Activated CD8-positive, alpha-beta T cell treated with anti-CD3 and anti-CD28 coated beads for 36 hours (primary cell): ENCODE measurements at places on chromosomes 11 and 22. TPM values are rescaled to one million over a fixed set of nuclear protein-coding genes. Genes with fewer than 3 reads are reported as not detected.

GRCh38 chr11:68164437-68164836 lies 43.2 kb upstream of the CHKA start:
- DNase-seq, result no peak

DNA sequence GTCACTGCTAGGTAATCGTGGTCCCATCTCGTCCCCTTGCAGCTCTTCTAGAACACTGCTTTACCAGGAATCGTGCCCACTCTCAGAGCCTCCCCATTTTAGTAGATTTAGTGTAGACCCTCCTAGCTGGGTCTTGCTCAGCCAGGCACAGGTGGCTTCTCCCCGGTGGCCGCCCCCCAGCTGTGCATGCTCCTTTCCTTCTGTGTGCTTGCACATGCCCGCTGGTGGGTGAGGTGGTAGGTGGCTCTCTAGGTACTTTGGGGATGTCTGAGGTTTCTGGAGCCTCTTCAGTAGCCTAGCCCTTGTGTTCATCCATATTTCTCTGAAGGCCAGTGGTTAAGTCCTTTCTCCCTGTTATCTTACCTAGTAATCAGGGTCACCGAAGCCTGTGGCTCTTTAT lies 5.6 kb downstream of the TUB start:
- no peak for DNase-seq

GRCh38 chr11:64384981-64385944 lies 26.3 kb downstream of the RPS6KA4 start:
- no peak for DNase-seq

- peak; percentile 80 for DNase-seq
These were observed 29.6 kb downstream of the RTN4R start for GRCh38 chr22:20238536-20238900.

GRCh38 chr22:36374603-36375024 lies 13.2 kb downstream of the MYH9 start:
- DNase-seq, result peak; percentile 88

- peak; percentile 67 for DNase-seq
These were observed 138.2 kb upstream of the MTMR2 start for GRCh38 chr11:96062134-96062533.

DNA sequence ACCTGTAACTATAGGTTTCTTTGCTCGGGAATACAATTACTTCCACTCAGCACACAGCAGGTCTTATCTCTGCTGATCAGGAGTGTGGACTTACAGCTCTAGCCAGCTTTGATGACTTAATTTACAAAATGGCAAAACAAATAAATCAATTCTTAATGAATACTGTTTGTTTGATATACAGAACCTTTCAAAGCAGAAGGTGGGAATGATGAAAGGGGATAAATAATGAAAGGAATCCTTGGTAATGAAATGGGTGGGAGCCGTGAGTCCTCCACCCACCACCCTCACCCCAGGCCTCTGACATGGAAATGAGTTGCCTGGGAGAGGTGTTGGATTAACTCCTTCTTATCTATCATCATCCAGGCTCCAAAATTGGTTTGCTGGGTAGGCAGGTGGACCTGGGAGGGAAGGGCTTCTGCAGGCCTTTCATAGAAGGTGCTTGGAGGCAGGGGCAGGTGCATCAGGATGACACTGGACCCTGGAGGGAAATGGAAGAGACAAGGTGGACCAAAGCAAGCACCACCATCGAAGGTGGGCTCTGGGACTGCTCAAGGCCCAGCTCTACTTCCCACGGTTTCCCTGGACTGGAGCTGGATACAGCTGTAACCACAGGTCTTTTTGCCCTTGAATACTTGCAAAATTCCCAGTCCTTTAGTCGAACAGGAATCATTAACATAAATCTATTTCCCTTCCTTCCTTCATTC lies 23.0 kb downstream of the POU2AF1 start:
- no peak for DNase-seq

GRCh38 chr11:6695377-6695776 lies 12.2 kb upstream of the MRPL17 start:
- DNase-seq, result peak; percentile 26

DNA sequence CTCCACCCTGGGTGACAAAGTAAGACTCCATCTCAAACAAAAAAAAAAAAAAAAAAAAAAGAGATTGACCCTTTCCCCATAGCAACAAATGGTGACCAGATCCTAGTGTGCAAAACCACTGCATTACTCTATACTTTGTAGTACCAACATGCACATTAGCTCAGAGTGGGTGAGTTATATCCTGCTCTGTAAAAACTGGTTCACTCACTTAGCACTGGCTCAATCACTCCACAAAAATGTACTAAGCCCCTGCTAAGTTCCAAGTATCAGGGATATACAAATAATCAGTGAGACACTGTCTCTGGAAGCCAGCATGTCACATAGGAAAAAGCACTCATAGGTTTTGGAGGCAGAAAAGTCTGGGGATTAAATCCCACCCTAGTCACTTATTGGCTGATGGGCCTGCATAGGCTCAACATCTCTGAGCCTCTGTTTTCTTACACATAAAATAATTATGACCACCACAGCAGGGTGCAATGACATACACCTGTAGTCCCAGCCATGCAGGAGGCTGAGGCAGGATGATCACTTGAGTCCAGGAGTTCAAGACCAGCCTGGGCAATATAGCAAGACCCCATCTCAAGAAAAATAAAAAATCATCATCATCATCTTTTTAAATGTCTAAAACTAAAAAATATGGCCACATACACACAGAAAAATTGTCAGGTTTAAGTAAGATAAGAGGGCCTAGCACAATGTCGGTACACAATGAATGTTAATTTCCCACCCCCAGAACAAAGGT lies 11.9 kb downstream of the FAM168A start:
- no peak for DNase-seq

GRCh38 chr11:133403900-133404299 lies 128.4 kb downstream of the OPCML start:
- DNase-seq, result peak; percentile 10

DNA sequence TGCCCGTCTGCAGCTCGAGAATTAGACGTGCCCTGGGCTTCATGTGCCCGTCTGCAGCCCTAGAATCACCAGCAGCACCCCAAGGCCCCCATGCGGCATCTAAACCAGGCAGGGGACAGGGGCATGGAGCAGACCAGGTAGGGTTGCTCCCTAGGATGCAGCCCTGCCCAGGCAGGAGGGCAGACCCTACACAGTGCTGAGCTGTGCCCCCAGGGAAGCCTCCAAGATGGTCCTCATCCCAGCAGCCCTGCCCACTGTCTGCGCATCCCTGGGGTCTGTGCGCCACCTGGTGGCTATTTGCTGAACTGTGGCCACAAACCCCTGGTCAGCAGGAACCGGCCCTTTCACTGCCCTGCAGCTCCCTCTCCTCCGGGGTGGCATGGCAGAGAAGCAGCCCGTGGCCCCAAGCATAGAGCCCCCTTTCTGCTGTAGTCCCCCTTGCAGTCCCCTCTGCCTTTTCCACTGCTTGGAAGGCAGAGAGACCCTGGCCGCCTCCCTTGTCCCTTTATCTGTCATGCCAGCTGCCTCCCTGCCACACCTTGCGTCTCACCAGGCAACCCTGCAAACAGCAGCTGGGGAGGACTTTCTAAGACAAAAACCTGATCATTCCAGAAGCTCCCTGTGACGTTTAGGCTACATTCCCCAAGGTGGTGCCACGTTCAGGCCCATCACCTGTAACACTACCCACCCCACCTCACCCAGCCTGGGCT lies 86.6 kb downstream of the KCNQ1 start:
- peak; percentile 78 for DNase-seq

DNA sequence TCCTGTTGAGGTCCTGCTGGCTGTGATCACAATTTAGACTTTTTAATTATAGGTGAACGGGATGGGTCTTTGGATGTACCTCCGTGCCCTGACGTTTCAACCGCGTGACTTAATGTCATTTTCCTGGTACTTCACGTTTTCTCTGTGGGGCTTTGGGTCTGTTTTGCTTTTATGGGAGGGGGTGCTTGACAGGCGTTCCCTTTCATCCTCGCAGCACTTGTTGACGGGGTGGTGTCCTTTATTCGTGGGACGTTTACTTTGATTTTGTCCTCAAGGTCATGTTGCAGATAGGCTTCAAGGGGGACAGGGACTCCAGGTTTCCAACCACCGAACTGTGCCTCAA lies 994 bp downstream of the PPP6R3 start:
- peak; percentile 19 for DNase-seq

DNA sequence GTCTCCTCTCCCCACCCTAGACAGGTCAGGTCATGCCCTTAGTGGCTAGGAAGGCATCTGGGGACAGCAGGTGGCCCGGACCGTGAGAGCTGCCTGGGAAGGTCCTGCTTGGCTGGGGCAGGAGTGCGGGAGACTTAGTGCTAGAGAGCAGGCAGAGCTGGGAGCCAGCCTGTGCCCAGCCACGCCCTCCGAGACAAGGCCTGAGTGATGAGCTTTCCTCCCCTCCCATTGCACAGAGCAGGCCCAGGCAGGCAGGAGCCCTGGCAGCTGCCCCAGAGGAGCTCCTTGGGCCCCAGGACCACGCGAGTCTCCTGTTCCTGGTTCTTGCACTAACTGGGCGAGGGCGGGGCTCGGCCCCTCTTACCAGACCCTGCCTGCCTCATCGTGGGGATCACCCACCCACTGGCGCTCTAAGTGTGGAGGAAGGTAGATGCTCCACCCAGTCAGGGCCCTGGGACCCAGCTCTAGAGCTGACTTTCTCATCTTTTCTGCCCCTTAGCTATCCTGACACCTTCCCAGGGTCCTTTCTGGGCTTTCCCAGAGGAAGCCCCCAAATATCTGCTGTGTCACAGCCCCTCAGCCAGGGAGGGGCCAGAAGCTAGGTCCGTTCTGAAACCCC lies 44.9 kb downstream of the MACROD1 start:
- DNase-seq, result no peak

GRCh38 chr11:119476666-119477331 lies 53.8 kb upstream of the THY1 start:
- DNase-seq, result no peak

- DNase-seq, result no peak
These were observed 16.7 kb downstream of the BCL9L start for GRCh38 chr11:118908901-118909618.

DNA sequence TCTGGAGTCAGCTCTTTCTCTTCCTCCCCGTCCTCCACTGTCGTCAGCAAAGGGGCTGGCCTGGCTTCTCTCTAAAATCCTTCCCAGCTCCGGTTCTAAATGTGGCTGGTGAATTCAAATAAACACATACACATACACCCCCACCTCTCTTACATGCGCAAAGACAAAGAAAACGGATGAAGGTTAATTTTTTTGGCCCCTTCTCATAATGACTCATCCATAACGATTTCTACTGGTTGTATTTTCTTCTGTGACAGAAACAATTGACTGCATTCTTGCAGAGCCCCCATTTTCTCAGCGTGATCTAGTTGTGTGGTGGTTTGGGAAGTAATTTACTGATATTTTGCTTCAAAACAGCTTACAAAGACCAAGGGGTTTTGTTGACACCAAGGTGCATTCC lies 130.0 kb upstream of the NTM start:
- no peak for DNase-seq

GRCh38 chr11:11416917-11417316 lies 63.9 kb upstream of the CSNK2A3 start:
- no peak for DNase-seq

DNA sequence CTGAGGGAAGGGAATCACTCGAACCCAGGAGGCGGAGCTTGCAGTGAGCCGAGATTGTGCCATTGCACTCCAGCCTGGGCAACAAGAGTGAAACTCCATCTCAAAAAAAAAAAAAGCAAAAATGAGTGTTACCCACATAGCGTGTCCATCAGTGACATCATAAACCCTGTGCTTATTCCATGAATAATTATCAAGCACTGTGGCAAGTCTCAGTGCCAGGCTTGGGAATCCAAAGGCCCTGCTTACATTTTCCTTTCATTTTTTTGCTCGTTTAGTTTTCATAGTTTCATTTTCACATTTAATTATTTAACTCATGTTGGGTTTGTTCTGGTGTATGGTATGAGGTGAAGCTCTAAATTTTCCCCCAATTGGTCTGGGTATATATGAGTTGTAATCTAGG lies 46.5 kb downstream of the NEU3 start:
- no peak for DNase-seq

- peak; percentile 72 for DNase-seq
These were observed at the start of gene BCO2 for GRCh38 chr11:112174789-112175598. Gene BCO2 (plus strand): TSS chr11:112175512. CDS start chr11:112175602, 90 bp downstream.

GRCh38 chr11:124036666-124037065 lies 4.5 kb downstream of the OR10G7 start:
- no peak for DNase-seq

DNA sequence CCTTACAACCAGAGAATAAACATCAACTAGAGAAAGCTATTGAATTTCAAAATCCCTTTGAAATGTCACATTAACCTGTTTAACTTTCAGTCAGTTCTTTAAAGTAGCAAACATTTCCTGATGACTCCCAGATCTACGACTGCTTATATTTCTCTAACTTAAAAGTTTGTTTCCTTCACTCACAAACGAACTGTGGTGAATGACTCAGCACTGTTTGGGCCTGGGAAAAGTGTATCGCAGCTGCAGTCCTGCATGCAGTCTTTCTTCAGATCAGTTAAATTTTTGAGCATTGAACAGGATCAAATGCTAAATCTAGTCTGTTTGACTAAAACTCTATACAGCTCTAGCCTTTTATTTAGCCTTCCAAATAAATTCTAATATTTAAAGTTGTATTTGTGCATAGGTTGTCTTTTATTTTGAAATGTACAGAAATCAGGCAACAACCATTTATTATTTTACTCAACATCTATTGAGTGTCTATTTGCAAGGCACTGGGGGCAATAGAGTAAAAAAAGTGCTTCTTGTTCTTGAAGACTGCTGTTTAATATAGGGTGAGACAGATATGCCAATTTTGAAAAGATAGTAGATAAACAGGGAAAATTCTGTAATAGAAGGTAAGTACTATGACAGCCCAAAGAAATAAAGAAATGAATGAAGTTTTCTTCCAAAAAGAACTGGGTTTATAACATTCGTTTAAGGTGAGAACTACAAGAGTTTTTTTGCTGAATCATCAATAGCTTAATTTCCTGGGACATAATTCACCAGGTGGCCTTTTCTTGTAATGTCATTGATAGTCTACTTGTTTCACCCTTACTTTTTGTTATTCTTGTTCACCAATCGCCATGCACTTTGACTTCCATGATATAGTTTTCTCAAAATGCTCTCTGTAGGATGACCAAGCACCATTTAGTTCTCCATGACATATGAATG lies 235.4 kb downstream of the METTL15 start:
- no peak for DNase-seq

GRCh38 chr22:32353292-32353691 lies 4.4 kb upstream of the RFPL3 start:
- no peak for DNase-seq

DNA sequence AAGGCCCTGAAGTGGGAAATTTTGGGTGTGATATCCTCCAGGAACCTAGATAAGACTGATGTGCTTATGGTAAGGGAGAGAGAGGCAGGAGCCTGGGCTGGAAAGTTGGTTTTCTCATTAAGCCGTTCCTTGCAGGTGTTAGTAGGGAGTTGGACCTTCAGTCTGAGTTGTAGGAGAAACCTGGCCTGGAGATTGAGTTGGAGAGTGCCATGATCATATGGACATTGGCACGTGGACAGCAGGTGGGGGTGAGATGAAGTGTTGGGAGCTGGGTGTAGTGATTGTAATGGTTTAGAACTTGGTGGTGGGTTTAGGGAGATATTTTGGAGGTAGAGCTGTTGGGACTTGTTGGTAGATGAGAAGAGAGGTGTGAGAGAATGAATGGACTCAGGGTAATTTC lies 4.9 kb downstream of the PPP6R2 start:
- DNase-seq, result no peak

GRCh38 chr11:86668929-86669328 lies 3.5 kb downstream of the ME3 start:
- no peak for DNase-seq

The TREH gene
- not detected for total RNA-seq

The ADM2 gene
- 5.5 TPM for total RNA-seq

The CTSC gene
- 70.0 TPM for total RNA-seq

The LRRC56 gene
- total RNA-seq, result 0.67 TPM

The SCGB1C1 gene
- total RNA-seq, result not detected

The GAL3ST1 gene
- not detected for total RNA-seq

The DTX4 gene
- total RNA-seq, result 0.16 TPM

The TMEM258 gene
- 170 TPM for total RNA-seq

The C11orf87 gene
- total RNA-seq, result not detected

The BEST1 gene
- total RNA-seq, result 0.61 TPM

The TTC28 gene
- 1.9 TPM for total RNA-seq
